CD4-positive, alpha-beta T cell treated with Interleukin-17A for 1 hour (primary cell): ENCODE measurements at places on chromosomes 2 and 18.

DNA sequence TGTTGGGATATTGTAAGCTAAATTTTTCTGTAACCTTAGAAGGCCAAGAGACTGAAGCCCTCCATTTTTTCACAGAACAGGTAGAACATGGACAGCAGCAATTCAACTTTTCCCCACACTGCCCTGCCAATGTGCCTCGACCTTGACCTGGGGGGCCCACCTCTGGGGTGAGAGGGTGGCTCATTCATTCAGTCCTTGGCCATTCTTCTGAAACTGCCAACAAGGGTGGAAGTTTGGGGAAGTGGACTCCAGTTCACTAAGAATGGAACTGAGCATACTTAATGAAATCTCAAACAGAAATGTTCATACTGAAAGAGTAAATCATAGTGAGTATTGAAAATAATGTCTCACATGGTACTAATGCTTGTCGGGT, 1.1 kb downstream of the EEF1B2 start:
- no peak for DNase-seq

DNA sequence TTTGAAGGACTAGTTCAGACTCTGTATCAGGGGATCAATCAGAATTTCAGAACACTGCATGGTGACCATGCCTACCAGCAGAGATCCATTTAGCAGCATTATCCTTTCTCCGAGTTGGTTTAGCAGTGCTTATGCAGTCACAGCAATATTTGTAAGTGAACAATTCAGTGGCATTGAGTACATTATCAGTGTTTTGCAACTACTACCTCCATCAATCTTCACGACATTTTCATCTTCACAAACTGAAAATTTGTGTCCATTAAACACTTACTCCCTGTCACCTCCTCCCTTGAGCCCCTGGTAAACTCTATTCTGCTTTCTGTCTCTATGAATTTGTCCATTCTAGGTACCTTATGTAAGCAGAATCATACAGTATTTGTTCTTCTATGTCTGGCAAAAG, 20.1 kb downstream of the SLC9A2 start:
- no peak for DNase-seq

DNA sequence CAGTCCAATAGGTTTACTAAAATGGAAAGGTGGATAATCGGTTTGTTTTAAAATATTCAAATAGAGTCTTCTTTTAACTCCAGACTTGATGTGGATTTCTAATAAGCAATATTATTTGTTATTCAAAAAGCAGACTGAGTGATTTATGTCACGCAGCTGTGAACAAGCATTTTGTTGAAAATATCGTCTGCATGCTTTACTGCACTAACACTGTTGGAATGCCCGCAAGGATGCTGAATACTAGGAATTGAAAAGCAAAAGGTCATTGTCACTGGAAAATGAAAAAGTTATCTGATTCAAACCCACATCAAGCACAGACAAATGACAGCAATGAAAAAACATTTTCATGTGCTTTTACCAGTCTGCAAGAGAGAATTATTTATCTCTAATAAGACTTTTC, 31.1 kb downstream of the CHN1 start:
- no peak for DNase-seq

GRCh38 chr2:207394812-207395534, 134.8 kb upstream of the CREB1 start:
- DNase-seq: no peak

GRCh38 chr2:52181080-52181479, 1149.1 kb upstream of the NRXN1 start:
- no peak for DNase-seq

- DNase-seq: no peak
These were observed 1.2 kb upstream of the ITM2C start for GRCh38 chr2:230863442-230864121.

DNA sequence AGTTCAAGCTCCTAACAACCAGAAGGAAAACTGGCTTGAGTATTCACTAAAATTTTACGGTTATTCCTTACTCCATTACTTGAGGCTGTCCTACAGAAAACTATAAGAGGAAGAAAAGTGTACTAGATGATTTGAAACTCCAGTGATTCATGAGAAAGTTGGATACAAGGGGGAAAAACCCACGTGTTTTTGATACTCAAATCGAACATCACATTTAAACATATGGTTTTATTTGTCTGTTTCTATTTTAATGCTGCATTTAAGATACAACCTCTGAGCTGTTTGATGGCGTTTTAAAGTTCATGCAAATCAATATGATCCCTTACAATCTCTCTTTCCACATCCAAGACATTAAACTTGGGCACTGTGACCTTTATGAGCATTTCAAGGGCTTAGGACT, 125.1 kb upstream of the LMAN1 start:
- no peak for DNase-seq

DNA sequence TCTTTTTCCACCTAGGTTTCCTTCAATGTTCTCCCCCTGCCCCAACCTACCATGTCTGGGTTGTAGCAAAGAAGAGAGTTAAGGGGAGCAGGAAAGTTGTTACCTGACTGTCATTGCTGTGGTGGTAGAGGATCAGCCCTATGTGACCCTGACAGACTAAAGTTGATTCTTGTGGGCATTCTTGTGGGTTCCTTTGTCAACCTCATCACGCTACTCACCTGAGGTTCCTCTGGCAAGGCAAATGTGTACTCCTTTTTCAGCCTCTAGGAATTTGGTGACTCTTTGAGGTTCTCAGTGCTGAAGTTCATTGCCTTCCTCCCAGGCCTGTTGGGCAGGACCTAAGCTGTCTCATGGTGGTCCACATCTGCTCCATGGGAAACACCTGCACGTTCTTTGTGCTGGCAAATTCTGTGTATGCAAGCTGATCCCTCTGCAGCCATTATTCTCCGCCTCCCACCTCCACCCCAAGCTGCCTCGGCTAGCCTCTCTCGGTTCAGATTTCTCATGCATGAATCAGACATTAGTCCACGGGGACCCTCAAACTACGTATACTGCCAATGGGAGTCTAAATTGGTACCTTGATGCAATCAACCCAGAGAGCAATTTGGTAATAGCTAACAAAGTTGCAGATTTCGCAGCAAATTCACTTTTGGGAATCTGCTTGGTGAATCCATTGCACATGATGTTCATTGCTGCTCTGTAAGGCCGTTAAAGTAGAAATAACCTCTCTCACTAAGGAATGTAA, 1.5 kb upstream of the GMCL1 start:
- no peak for DNase-seq

- DNase-seq: no peak
These were observed 260.4 kb downstream of the LPIN1 start for GRCh38 chr2:12006850-12007249.

DNA sequence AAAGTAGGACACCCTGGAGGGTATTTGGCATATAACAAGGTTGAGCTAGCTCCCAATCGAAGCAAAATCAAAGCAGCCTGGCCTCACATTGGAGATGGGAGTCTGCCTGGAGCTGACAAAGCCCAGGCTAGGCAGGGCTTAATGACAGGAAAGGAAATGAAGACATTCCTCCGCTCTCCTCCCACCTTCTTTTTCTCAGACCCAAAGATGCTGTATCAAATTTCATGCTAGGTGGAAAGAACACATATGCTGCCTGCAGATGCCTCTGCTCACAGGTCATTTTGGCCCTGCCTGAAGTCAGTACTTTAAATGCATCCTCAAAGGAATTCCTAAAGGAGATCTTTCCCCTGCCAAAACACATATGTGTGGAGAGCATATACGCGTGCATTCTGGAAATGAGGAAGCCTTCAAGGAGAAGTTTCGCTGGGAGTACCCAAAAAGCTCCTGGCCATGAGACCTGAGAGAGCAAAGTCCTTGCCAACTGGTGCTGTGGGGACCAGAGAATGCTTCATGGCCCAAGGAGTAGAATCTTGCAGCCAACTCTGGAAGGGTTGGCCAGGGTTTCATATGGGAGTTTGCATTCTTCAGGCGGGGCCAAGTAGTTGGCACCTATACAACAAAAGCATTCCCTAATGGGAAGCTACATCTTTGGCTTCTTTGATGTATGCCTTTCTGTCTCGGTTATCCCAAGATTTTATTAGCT, 88.0 kb downstream of the AQP4 start:
- no peak for DNase-seq

- DNase-seq: peak; percentile 50
These were observed 61.0 kb downstream of the TMEM163 start for GRCh38 chr2:134657650-134658250.

- DNase-seq: no peak
These were observed 65.7 kb upstream of the CNGA3 start for GRCh38 chr2:98280376-98281102.

- DNase-seq: no peak
These were observed 153.1 kb upstream of the THUMPD2 start for GRCh38 chr2:39932198-39932597.

GRCh38 chr2:232022718-232023117, 61.2 kb downstream of the DIS3L2 start:
- DNase-seq: no peak

GRCh38 chr2:120108049-120108448, 95.2 kb downstream of the EPB41L5 start:
- DNase-seq: no peak

DNA sequence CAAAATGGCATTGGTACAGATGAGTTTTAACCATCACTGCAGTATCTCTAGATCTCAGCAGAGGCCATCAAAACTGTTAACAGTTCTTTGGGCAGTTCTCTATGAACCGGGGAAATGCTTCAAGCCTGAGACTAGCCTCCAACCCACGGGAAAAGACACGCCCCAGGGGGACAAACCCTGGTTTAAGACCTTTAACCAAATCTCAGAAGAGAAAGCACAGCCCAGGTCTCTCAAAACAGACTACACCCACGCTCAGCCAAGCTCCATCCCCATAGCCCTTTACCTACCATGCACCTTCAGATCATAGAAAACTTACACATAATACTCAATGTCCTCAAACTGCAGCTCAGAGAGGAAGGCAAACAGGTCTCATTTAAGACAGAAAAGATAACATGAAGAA, 78.3 kb downstream of the TMEM163 start:
- DNase-seq: no peak

GRCh38 chr2:146135245-146135644, 1615.3 kb upstream of the ZEB2 start:
- no peak for DNase-seq

DNA sequence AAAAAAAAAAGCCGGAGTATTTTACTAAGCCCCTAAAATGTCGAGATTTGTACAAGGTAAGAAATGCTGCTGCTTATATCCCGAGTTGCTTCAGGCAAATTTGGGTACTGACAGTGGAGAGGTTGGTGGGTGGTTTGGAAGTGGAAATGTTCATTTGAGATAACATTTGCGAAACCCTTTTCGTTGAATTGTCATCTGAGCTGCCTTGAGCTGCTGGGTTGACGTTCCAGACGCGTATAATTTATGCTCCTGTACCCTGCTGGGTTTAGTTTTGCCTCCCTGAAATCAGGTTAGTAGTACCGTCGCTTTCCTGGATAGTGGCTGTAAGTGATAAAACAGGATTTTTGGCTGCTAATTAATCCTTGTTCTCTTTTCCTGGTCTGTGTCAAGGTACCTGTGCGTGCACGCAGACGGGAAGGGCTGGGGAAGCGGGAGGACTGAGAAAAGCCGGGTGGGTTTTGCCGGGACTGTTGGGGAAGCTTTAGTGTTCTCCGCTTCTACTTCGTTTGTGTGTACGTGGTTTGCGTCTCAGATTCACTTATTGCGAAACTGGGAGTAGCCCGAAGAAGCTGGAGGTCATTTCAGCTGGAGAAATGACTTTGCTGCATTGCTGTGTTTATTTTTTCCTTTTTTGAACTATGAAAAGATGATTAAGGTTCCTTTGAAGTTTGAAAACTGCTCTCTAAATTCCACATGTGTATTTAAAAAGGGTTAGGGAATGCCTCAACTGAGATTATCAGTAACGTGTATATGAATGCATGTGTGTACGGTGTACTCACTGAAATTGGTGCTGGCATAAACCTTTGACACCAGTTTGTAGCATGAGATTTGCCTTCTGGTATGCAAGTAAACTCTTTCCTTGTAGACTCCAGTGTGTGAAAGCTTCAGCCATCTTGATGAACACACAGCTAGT, 709 bp downstream of the UGP2 start:
- DNase-seq: no peak

DNA sequence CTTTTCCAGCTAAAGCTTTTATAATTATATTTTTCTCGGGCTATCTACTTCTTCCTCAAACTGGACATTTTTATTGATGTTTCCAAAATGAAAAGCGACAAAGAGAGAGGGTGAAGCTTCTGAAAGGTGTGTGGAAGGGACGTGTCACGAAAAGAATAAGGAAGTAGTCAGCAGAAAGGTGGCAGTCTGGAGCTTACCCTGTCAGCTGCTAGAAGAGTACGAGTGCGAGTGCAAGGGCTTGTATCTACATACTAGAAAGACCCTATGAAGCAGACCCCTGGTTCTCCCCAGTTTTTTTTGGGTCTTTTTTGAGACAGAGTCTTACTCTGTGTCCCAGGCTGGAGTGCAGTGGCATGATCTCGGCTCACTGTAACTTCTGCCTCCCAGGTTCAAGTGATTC, 14.6 kb downstream of the FHL2 start:
- DNase-seq: no peak

DNA sequence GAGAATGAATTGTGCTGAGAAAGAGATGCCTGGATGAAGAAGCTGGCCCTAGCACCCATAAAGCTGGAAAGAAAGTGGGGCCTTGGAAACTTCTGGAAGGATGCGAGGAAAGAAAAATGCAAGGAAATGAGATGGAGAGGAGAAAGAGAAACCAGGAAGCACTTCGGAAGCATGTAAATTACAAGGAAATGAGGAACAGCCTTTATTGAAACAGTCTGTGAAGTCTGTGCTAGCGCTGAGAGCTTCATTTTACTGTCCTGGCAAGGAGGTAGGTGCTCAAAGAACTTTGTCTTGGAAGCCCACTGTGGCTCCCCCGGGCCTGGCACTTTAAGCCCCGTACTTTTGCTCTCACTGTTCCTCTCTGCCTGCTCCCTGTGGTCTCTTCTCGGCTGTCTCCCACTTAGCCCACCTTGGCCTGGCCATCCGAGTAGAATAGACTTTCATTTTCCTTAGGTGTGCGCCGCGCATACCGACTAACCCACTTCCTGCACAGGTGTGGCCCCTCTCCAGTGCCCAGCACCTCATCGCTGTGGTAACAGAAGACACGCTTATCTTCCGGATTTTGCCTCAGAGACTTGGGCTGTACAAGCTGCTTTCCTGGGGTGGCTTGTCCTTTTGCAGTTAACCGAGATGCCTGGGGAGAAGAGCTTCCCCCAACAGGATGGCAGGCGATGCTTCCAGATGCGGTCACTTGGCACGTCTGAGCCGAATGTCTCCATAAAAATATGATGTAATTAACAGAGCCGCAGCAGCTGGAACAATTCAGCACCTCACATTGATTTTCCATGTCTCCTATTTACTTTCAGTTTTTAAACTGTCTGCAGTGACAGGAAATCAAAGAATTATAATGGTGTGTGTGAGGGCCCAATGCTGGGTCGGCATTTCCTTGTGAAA, 199.6 kb downstream of the HRH4 start:
- peak; percentile 49 for DNase-seq

- DNase-seq: no peak
These were observed 224.1 kb upstream of the PARD3B start for GRCh38 chr2:204321027-204321800.

GRCh38 chr2:110717734-110718133, 14.6 kb upstream of the ACOXL start:
- no peak for DNase-seq

DNA sequence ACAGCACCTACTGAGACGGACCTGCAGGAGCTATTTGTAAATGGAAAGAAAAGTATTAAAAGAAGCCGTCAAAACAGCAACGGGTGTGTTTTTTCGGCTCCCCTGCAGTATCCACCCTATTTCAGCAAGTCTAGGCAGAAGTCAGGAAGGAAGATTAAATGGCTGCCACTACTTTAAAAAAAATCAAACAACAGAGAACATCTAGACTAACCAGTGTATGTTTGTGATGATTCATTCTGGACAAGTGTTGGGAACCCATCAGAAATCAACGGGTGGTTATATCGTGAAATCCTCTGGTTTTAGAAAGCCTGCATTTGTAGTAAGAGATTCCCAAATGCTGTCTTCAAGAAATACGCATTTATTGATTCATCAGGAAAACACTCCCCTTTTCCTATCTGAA, 9.0 kb downstream of the PMAIP1 start:
- DNase-seq: no peak
